Effector memory CD4-positive, alpha-beta T cell (primary cell): ENCODE measurements at places on chromosomes 6 and 20.

DNA sequence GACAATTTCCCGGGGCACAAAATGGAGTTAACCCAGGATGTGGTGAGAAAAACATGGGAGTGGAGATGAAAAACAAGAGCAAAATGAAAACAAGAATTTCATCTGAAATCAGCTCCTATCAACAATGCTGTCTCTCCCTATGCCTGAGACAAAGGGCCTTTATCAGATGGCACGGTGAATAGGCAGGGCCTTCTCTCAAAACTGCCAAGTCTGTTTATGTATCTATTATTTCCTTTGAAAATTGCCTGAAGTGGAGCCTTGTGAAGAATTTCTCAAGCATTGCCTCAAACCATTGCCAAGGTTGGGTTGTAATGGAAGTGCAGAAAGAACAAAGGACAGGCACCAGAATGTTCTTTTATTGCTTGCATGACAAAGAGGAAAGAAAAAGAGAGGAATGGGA, 74.7 kb downstream of the BTBD3 start:
- no peak for DNase-seq

DNA sequence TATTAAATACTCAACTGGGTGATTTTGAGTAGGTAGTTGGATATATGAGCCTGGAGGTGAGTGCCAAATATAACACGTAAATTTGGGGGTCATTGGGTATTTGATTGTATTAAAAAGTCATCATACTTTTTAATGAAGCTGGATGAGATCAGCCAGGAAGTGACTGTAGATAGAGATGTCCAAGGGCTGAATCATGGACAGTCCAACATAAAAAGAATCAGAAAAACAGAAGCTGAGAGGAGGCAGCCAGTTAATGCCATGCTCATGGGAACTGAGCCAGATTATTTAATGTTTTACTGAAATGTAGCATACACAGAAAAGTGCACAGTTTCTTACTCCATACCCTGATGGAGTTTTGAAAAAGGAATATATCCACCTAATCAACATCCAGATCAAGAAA, 435.5 kb upstream of the PLCB4 start:
- DNase-seq = no peak

- no peak for DNase-seq
These were observed 190.2 kb downstream of the HACE1 start for GRCh38 chr6:104669483-104669882.

DNA sequence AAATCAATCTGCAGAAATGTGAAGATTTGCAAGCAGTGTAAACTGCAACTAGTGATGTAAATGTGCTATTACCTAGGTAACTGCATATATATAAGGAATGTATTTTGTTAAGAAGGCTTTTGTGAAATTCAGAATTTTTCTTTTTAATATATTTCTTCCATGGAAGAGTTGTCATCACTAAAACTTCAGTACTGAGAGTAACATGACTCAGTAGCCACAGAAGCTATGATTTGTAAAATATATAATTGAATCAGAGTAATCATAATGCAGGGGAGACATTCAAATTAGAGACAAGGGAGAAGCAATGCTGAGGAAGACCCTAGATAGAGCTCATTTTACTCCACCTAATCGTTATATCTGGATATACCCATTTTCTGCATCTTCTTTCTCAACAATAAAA, 141.7 kb downstream of the ADGRG6 start:
- no peak for DNase-seq

GRCh38 chr6:39432330-39433025, 110.0 kb upstream of the KCNK16 start:
- no peak for DNase-seq

GRCh38 chr6:127918506-127919427, 17.9 kb upstream of the THEMIS start:
- no peak for DNase-seq

DNA sequence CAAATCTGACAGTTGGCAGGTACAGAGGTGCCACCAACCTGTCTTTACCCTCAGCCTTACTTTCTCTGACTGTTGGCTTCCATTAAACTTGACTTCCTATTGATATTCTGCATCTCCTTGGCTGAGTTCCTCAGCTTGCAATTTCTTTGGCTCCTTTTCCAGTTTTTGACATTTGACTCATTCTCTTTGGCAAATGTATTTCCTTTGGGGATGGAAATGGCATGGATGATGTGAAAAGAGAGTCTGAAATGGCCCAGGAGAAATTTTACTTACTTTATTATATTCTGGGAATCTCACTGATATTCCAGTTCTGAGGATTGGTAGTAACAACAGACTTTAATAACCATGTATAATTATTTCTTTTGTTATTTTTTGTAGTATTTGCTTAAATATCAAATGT, 255.2 kb downstream of the CD109 start:
- no peak for DNase-seq

DNA sequence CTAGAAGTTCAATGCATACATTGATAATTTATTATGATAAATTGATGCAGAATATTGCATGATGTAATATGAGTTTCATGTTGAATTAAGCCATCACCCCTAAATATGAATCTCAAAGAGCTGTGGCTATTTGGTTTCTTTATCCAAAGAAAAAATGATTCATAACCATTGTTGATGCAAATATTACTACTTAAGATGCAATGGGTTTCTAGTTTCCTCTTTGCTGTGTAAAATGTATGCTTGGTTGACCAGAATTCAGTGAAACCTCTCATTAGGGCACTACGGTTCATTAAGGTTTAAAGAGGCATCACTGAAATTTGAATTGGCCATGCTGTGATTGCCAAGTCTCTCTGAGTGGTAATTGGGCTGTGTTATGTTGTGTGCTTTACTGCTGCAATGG, 492.5 kb upstream of the FLRT3 start:
- no peak for DNase-seq

GRCh38 chr6:130293800-130294199, 71.0 kb upstream of the SAMD3 start:
- no peak for DNase-seq

DNA sequence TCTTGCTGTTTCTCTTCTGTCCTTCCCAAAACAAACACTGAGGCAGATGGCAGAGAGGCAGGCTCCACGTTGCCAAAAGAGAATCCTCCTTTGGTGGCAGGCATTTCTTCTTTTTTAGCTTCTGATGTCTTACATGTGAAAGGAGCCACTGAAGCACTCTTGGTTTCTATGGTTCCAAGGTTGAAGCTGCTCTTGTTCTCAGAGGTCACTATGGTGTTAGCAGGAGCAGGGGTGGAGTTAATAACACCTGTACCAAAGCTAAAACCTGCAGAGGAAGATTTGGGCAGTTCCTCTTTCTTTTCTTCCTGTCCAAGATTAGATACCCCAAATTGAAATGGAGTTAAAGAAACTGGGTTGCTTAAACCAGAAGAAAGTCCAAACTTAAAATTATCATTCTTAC, 28.8 kb downstream of the FAM8A1 start:
- no peak for DNase-seq

- DNase-seq = no peak
These were observed 332.3 kb downstream of the PTPRT start for GRCh38 chr20:42857446-42857845.

DNA sequence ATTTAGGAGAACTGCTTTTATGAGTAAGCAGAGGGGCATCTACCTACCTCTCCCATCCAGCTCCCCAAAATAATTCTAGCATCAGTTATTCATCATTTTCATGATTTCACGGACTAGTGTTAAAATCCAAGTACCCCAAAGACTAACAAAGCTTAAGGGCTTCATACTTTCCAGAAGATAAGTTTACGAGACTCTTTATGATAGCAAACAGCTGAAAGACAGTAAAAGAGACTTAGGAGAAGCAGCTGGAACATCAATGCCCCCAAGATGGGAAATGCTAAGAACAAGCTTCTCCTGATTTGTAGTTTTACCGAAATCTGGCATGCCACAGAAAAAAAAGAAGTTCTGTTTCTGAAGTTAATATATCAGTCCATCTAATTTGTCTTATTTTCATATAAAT, 70.0 kb downstream of the COL12A1 start:
- DNase-seq = no peak

- DNase-seq = no peak
These were observed 127.2 kb upstream of the TCF21 start for GRCh38 chr6:133761706-133762105.

GRCh38 chr20:23666189-23666588, 22.6 kb downstream of the CST4 start:
- no peak for DNase-seq

DNA sequence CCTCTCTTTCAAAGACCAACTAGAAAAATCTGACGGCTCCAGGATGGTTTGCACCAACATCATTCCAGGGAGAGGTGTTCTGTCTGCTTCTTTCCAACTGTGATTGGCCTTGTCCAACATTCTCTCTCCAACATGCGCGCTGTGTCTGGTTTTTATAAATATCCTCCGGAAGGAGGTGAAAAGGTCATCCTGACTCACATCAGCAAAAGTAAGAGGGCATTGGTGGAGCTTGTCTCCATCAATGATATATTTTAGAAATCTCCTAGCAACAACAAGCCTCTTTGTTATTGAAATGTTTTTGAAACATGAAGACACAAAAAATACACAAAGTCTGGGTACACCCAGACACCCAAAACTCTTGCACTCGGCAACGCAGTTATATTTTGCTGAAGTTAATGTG, 475.3 kb upstream of the JARID2 start:
- no peak for DNase-seq

- DNase-seq = no peak
These were observed 15.1 kb upstream of the MCM3 start for GRCh38 chr6:52299653-52300052.

DNA sequence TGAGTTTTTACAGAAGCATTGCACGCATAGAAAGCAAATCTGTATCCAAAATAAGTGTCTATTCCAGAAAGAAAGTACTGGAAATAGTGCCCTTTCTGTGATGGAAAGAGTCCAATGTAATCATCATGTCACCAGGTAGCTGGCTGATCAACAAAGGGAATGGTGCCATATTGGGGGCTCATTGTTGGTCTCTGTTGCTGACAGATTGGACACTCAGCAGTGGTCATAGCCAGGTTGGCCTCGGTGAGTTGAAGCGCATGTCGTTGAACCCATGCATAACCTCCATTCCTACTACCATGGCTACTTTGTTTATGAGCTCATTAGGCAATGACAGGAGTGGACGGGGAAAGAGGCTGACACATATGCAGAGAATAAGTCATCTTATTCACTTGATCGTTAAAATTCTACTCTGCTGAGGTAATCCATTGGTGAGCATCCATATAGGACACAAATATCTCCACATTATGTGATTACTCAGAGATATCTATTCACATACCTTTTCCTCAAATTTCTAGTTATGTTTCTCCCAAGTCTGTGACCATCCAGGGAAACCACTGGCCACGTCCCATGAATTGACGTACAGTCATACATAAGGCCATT, 560.5 kb downstream of the HAO1 start:
- DNase-seq = no peak

- DNase-seq = no peak
These were observed 86.7 kb upstream of the NEDD9 start for GRCh38 chr6:11318835-11319813.

DNA sequence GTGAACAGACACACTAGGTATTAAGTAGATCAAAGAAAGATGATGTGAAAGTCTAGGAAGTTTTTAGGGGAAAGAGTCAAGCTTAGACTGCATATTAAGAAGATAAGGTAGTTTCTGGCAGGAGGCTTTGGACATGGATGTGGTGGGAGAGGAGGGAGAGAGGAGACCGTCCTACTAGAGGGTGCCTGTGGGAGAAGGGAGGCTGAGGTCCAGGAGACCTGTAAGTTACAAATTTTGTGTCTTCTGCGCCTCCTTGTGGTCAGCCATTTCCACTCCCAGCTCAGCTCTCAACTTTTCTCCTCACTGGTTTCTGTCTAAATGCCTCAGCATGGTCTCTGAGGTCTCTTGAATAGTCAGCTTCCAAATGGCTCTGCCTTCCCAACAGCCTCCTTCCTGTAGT, 193.5 kb downstream of the UNC5CL start:
- no peak for DNase-seq

DNA sequence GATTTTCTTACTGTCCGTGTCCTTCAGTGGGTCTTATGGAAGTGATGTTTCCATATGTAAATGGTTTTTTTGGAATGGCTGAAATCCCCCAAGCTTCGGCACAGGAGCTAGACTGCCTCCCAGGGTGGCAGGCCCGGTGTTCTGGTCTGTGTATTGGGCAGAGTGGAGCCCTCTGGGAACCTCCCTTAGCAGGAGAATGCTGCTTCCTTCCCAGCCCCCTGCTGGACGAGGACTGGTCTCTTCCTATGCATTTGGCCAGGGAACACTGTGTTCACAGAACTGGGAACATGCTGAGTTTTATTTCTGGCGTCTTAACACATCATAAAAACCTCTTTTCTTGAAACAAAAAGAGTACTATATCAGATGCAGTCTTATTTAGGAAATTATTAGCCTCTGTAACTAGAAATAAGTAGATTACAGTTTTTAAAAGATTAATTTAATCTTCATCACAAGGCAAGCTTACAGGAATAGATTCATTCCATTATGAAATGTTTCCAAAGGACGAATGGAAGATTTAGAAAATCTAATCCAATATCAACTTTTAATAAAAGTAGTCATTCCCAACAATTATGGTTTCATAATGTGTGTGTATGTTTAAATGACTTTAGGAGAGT, 56.6 kb downstream of the SYTL3 start:
- DNase-seq = no peak

- DNase-seq = peak; percentile 17
These were observed 53.9 kb downstream of the OTOR start for GRCh38 chr20:16801919-16802651.

DNA sequence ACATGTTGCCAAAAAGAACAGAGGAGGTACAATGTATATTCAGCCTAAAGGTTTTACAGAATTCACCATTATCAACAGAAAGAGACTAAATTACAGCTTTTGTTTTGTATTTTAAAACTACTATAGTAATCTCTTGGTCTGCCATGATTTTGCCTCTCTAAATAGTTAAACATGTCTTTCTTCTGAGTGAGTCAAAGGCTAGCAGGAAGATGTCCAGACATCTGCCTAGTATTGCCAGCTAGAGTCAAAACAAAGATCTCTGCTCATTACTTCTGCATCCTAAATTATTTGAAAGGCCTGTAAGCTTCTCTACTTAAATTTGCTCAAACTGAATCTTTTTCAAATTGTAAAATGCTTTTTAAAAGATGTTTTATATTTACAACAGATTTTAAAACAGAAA, 8.8 kb downstream of the ASF1A start:
- no peak for DNase-seq

DNA sequence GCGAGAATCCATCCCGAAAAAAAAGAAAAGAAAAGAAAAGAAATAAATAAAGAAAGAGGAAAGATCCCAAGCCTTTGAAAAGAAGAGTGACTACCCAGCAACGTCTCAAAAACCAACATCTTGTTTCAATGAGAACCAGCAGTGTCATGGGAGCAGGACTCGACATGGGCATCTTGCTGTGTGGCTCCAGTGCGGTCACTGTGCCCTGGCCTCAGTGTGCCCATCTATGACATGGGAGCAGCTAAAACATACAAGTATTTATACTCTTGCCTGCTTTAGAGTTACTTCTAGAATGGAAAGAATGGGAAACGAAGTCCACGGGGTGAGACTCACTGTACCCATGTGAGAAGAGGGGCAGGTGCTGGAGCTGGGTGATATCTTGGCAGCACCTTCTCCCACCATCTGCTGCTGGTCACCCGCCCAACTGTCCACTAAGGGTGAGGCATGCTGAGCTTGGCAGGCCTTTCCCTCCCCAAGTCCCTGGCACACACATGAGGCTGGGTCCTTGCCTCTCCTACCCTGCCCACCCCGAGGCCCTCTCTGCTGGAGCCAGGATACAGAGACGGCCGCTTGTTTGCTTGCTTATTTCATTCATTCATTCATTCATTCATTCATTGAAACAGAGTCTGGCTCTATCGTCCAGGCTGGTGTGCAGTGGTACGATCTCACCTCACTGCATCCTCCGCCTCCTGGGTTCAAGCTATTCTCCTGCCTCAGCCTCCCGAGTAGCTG, 77.7 kb downstream of the RIPOR3 start:
- DNase-seq = no peak

- no peak for DNase-seq
These were observed 446.2 kb downstream of the PLCB1 start for GRCh38 chr20:8578161-8578865.
